ENCODE measurements at places on chromosomes 7 and 10.

- no peak for DNase-seq
These were observed 2.0 kb upstream of the BLVRA start for GRCh38 chr7:43756368-43757072.

DNA sequence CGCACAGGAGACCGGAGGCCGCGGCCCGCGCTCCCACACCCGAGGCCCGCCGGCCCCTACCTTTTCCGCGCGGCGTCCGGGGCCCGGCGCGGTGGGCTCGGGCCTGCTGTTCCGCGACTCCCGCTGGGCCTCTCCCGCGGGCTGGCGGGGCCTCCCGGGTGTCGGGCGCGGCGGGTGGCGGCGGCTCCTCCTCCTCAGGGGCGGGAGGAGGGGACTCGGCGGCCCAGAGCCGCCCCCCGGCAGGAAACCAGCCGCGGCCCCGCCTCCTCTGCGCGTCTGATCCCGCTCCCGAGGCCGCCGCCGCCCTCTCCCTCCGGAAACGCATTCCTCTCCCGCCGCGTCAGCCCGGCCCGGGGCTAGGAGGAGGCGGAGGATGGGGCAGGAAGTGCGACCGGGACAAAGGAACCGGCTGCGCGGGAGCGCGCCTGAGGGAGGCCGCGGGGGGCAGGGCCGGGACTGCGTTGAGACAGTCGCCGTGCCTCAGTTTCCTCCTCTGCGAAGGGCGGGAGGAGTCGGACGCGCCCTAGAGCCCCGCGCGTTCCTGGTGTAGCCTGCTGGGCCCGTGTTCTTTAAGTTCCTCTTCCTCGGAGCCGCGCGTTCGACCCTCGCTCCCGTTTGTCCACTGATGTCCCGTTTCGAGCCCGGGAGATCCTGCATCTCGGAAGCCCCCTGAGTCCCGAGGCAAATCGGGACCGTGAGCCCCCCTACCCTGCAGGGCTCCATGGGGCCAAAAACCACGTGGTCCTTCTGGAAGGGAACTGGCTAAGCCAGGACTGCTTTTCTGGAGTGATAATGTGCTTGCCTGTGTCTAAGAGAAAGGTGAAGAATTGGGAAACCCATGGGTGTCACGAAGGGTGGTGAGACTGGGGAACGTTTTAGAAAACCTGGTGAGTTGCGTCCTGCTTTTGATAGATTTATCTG, at the start of gene ITGB1:
Gene ITGB1, minus strand, starts transcription at position 146 of the 921 bp plus-strand sequence. CDS start 22,672 bp downstream, outside the sequence.
- peak; percentile 97 for DNase-seq

- no peak for DNase-seq
These were observed 32.2 kb downstream of the PLXDC2 start for GRCh38 chr10:19848226-19848985.

GRCh38 chr7:49479936-49480544, 293.4 kb upstream of the VWC2 start:
- no peak for DNase-seq

DNA sequence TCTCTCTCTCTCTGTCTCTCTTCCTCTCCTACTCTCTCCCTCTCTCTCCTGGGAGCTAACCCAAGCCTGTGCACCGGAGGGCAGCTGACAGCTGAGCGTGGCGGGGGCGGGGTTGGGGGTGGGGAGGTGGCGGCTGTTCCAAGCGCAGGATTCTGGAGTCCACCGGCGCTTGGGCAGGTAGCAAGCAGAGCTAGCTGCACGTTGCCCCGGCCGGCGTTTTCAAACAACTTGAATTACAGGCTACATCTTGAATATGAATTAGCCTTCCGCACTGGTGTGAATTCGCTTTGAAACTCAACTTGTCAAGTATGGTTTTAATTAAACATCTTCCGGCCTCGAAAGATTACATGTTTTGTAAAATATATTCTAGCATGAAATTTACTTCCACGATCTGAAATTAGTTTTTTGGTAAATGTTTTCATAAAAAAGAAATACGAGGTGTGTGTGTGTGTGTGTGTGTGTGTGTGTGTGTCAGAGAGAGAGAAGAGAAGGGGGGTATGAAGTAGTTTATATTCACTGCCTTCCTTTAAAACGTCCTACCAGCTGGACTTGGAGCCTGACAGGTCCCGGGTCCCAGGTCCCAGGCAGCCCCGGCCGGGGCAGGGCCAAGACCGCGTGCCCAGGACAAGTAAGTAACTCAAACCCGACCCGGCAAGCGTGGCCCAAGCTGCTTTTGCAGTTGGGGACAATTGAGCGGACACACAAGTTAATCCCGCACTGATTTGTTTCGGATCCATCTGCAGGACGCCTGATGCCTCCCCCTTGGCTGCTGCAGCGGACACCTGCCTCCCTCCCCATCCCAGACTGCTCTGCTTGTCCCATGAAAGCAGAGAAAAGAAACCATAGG, 9.0 kb upstream of the DLX6 start:
- no peak for DNase-seq

GRCh38 chr10:62589689-62590088, 214.8 kb upstream of the ADO start:
- DNase-seq: no peak

- DNase-seq: no peak
These were observed 13.9 kb downstream of the TAS2R60 start for GRCh38 chr7:143456992-143457793.

- DNase-seq: peak; percentile 97
These were observed 582 bp downstream of the HBP1 start for GRCh38 chr7:107169120-107170050.

DNA sequence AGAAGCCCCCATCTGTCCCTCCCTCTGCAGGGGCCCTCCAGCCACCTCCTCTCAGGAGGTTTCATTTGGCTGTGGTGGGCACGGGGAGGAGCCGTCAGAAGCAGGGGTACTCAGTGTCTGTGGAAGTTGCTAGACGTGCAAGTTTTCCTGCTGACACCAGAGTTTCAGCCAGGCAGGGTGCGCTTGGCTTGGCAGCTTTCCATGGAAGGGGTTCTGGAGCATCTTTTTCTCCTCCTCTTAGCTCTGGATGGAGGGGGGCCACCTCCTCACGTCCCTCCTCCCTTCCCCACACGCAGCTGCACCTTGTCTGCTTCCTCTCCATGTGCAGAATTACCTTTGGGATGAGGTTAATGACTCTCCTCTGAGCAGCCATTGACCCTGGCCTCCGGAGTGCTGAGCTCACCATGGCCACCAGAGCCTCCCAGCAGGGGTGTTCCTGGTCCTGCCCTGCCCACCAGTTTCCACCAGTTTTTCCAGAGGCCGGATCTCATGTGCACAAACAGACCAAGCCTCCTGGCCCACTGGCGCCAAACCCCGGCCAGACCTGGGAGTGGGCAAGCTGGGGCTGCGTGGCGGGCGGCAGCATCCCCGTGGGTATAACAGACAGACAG, 579.8 kb upstream of the FOXK1 start:
- no peak for DNase-seq

GRCh38 chr10:131354380-131354779, 42.9 kb upstream of the TCERG1L start:
- no peak for DNase-seq

- no peak for DNase-seq
These were observed 73.7 kb downstream of the CTBP2 start for GRCh38 chr10:125086691-125087090.

- DNase-seq: no peak
These were observed 37.9 kb downstream of the GPR26 start for GRCh38 chr10:123704076-123704475.

- DNase-seq: no peak
These were observed 55.0 kb downstream of the CACNB2 start for GRCh38 chr10:18195060-18195799.

- DNase-seq: no peak
These were observed 40.5 kb upstream of the HSPB1 start for GRCh38 chr7:76261931-76262330.

DNA sequence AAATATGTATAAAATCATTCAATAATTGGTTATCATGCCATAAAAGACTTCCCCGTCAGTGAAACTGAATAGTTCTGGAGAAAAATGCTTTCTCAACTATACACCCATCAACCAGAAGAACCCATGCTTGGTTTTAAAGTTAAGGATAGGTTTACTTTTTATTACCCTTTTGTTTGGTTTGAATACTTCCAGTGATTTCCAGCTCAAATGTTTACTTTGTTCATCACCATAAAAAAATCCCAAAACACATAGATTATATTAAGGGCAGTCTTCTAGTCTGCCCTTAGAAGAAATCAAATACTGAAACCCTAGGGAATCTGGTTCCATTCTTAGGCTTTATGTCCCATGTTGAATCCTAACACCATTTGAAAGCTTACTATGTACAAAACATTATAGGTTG, 49.2 kb downstream of the PTTG1IP2 start:
- no peak for DNase-seq

DNA sequence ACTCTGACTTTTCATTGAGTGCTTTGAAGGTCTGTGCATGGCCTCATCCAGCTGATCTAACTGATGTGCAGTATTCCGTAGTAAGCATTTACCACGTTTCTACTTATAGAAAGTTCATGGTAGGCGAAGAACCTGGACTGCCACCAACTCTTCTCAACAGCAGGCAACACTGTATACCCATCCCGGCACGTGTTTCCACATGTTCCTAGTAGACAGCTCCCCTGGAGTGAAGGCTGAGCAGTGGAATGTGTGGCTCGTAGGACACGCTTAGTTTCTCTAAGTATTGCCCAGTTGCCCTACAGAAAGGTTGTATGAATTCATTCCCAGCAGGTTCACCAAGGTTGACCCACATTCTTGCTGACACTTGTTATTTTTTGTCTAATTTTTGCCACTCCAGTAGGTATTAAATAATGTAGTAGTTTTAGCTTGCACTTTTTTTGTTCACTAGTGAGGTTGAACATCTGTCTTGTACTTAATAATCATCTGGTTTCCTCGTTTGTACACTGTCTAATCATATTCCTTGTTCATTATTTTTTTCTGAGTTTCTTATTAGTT, 15.2 kb downstream of the PROSER2 start:
- no peak for DNase-seq

DNA sequence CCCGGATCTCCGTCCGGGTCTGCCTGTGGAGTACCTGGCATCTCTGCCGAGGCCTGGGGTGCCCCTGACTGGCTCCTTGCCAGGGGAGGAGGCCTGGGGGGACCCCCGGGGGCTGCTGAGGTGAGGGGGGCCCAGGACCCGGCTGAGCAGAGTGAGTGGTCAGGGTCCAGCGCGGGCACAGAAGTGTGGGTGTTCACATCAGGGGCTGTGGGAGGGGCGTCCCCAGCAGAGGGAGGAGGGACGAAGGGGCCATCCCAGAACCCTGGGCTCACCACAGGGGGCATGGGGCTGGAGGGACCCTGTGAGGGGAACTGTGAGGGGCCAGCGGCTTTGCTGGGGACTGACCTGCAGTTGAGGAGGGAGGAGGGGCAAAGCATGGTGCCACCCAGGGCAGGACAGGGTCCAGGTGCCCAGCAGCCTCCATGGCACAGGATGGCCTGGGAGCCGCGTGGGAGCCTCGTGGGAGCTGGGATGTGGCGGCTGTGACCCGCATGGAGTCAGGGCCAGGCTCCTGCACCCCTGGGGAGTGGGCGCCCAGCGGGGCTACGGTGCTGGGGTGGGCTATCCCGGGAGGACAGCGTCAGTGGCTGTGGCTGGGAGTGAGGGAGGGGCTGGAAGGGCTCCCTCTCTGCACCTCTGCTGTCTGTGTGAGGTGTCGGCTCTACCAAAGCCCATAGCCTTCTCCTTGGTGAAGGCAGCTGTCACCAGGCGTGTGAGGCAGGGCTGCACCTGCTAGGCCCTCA, 91.2 kb downstream of the DNAJB6 start:
- peak; percentile 38 for DNase-seq

DNA sequence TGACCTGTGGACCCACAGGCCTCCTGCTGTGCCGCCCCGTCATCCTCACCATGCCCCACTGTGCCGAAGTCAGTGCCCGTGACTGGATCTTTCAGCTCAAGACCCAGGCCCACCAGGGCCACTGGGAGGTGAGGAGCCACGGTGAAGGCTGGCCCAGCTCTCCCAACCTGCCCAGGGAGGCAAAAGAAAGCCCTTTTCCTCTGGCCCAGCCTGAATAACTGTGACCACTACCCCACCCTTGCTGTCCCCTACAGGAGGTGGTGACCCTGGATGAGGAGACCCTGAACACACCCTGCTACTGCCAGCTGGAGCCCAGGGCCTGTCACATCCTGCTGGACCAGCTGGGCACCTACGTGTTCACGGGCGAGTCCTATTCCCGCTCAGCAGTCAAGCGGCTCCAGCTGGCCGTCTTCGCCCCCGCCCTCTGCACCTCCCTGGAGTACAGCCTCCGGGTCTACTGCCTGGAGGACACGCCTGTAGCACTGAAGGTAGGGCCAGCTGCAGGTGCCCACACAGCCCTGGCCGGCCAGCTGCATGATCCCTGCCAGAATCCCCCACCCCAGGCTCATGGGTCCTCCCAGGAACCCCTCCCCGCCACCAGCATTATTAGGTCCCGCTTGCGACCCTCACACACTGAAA, 25.5 kb upstream of the SLC29A3 start:
- peak; percentile 65 for DNase-seq

DNA sequence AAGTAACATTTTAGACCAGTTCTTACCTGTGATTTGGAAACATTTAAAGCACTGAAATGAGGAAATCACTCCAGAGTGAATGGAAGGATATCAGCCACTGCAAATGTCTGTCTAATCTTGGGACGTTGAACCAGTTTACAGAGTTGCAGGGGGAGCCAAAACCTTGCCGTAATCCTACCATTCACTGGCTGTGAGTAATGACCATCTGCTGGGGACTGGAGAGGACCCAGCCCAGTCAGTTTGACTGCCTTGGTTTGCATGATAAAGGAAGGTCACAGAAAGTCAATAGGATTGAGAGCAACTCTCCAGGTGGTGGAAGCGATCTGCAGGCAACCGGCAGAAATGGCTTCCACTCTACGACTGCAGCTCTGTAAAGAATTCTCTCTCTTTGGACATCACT, 167.2 kb downstream of the AKR1D1 start:
- no peak for DNase-seq

DNA sequence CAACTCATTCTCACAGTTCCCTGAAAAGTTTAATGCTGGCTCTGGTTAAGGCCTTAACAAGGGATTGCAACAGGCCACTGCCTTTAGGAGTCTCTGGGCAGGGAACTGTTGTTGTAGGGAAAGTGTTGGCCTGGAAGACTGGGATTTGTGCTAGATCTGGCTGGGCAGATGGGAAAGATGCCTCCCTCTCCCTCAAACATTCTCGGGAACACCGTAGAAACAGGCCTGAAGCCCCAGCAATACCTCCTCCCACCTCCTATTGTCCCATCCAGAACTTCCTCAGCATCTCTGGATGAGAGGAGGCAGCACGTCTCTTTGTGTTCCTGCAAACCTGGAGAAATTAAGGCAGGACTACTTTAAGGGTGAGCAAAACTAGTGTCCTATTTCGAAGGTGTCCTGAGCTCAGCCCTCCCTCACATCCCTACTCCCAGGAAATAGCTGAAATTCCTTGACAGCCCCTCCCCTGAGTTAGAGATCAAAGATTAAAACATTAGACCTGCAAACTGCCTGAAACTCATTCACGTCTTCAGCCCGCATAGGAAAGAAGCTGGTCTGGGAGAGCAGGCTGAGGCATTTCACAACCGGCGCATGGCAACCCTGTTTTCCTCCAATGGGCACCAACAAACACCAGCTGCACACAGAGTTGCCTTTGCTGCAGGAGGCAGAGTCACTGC, 10.9 kb upstream of the MAP3K8 start:
- peak; percentile 82 for DNase-seq

DNA sequence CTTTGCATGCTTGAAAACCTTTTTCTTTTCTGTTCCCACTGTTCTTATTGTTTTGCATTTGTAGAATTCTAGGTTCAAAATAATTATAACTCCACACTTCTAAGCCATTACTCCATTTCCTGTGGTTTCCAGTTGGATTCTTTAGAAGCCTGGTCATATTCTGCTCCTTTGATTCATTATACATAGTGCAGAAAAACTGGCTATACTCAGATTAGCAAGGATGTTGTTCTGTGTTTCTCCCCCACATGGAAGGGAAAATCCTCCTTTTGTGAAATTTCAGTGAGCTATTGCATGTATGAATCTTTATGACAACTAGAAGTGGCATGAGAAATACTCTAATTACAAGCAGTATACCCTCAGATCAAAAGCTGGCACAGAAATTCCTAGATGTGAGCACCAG, 79.5 kb downstream of the SLC13A1 start:
- no peak for DNase-seq
